ENCODE measurements at places on chromosomes 16 and 17.

GRCh38 chr16:78480588-78480987, 381.1 kb downstream of the WWOX start:
- no peak for DNase-seq

GRCh38 chr16:48637039-48637438, 27.1 kb upstream of the N4BP1 start:
- DNase-seq, result no peak

DNA sequence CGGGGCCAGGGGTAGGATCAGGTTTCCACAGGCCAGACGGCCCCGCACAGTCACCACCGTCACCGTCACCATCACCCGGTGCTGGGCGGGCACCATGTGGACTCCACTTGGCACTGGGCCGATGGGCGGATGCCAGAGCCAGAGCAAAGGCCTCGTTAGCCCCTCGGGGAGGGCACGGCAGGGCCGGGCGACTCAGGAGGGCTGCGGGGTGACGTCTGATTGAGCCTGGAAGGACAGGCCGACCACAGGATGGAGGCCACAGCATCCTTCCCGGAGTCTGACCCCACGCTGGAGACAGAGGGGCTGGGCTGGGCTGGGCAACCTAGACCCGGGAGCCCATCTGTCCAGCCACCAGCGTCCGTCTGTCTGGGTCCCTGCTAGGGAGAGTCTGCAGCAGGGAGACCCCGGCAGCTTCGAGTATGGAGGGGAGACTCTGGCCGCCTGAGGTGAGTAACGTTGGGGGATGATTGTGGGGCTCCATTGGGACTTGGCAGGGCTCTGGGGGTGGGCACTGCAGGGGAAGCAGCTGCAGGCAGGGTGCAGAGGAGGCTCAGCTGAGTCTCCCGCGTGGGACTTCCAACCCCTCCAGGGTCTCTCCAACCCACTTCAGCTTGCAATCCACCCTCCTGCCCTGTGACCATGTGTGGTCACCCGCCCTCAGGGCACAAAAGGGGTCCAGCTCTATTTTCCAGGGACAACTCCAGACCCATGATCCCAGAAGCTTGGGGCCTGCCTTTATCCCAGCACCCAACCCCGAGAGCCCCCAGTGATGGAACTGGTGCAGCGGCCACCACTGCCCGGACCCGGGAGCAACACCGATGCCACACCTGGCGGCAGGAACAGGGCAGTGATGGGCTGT, 22.6 kb downstream of the SLC25A10 start:
- DNase-seq, result no peak

- DNase-seq, result no peak
Measured at GRCh38 chr16:17154981-17155380, 315.8 kb downstream of the XYLT1 start.

DNA sequence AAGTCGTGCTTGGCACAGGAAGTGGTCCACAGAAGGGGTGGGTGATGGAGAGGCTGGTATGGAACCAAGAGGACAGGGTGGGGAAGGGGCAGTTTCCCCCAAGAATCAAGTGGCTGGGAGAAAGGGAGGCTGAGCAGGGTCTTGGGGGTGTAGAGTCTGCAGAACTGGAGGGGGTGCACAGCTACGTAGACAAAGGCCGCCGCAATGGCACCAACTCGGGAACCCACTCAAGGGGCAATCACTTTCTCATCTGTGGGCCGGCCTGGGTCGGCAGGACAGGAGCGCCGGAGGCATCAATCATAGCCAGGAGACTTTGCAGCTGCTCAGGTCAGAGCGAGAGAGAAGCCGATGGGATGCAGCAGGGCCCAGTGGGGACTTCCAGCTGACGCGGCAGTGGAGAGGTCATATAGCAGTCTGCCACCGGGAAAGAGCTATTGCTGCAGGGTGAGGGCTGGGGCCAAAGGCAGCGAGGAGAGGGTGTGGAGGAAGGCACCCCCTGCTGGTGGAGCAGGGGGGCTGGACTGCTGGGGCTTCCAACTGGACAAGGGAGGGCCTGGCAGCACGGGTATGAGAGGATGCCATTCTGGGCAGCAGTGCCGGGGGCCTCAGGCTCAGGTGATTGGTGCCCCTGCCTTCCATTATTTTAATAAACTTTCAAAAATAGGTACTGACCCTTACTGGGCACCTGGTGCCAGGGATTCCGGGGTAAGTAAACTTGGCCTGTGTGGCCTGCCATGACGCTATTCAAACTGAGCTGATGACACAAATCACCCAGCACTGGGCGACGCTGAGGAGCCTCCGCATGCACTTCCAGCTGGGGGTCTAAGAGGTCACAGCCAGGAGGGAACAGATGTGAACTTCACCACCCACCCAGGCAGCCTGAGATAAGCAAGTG, 52.5 kb upstream of the MTSS2 start:
- no peak for DNase-seq

GRCh38 chr17:35693662-35694061, 37.8 kb upstream of the RASL10B start:
- no peak for DNase-seq

DNA sequence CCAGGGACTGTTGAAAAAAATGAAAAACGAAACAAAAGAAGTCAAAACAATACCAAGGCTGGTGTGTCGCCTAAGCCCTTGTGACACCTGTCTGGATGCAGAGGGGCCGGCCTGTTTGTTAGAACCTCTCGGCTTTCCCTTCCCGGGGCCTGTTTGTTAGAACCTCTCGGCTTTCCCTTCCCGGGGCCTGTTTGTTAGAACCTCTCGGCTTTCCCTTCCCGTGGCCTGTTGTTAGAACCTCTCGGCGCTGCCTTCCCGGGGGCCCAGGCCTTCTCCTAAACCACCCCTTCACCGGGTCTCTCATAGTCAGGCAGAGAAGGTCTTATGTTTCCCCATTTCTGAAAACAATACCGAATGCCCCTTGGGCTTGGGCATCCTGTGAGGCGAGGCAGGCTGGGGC, 180.0 kb downstream of the BANP start:
- no peak for DNase-seq

GRCh38 chr17:68910251-68910705, 44.9 kb downstream of the ABCA8 start:
- no peak for DNase-seq

DNA sequence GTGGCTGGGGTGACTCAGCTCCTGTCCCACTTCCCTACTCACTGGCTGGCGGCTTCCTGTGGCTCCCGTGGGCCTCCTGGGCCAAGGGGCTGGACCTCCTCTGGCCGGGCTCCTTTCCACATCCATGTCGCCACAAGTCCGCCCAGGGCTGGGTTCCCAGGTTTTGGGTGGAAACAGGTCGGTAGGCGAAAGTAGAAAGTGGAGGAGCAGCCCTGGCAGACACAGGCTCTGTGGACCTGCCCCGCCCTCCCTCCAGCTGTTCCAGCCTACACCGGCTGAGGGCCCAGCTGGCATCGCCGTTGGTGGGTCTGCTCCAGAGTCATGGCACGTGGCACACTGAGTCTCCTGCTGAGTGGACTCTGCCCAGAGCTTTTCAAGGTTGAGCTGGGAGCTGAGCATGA, 28.7 kb downstream of the GSE1 start:
- no peak for DNase-seq

DNA sequence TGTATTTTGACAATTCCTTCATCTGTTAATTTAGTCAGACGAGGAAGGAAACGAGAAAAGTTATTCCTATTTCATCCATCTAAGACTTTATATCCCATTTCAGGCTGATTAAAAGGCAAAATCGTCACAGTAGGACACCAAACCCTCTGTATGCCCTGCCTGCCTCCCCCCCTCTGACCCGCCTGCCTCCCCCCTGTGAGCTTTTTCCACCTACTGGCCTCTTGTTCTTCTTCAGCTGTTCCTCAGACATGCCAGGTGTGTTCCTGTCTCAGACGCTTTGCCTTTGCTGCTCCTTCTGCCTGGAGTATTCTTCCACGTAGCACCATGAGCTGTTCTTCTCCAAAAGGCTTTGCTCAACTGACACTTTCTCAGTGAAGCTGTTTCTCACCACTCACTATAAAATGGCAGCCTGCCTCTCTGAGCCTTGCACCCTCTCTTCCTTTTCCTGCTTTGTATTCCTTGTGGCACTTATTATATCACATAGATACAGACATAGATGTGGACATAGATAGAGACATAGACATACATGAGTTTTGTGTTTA, 723.4 kb downstream of the MAF start:
- DNase-seq, result no peak

GRCh38 chr17:57284984-57285646, 28.8 kb downstream of the MSI2 start:
- DNase-seq, result no peak

DNA sequence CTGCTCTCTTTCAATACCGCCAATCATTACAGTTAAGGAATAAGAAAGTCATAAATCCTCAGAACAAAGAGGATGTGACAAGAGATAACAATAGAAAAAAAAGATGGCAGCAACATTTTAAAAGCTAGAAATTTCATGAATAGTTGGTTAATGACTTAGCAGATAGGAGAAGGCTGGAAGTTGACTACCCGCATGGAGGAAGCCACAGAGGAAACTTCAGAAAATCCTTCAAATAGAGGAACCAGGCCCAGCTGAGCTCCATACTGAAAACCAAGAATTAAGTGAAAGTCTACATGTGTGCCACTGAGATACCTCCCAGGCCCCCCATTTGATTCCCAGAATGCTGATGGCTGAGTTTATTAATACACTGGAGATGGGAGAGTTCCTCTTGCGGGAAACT, 109.3 kb downstream of the GSG1L start:
- no peak for DNase-seq

GRCh38 chr17:1843947-1844346, 14.1 kb downstream of the RPA1 start:
- no peak for DNase-seq

DNA sequence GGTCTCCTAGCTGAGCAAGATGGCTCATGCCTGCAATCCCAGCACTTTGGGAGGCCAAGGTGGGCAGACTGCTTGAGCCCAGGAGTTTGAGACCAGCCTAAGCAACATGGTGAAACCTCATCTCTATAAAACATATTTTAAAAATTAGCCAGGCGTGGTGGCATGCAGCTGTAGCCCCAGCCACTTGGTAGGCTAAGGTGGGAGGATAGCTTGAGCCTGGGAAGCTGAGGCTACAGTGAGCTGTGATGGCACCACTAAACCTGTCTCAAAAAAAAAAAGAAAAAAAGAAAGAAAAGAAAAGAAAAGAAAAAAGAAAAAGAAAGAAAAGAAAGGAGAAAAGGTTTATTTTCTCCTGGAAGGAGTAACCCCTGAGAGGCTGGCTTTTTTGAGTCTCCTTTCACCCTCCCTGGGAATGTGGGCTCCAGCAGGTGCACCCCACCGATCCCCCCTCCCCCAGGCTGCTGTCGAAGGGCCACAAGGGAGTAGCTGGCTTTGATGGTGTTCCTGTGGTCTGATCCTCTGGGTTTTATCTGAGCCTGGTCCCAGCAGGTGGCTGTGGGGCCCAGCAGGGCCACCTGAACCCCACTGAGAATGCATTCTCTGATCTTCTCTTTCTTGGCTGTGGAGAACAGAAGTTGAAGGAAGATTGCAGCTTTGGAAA, 29.9 kb upstream of the TNRC6C start:
- no peak for DNase-seq

GRCh38 chr16:84088695-84089395, 27.9 kb downstream of the MBTPS1 start:
- no peak for DNase-seq

DNA sequence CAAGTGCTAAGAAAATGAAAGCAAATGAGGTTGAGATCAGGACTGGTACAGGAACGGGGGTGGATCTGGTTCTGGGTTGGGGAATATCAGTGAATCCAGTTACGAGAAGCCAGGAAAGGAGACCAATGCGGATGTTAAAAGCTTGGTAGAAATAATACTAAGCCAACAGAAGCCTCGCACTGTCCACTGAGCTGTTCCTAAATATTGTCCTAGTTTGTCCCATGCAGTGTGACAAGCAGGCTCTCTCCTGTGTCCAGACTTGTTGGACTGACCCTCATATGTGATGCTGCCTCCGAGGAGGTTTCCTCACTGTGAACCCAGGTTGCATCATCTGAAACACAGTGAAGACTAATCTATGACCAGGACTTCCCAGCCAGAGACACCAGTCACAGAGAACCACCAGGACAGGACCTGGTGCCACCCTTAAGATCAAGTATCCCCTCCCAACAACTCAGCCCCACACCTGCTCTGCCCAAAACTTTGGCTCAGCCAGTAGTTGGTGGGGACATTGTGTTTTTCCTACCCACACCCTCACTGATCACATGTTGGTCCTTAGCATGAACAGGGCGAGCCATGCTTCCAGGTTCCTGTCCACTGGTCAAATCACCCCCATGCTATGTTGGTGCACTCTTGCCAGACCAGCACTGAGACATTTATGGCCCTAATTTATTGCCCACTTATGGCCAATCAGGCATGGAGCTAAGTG, 32.7 kb upstream of the SCNN1B start:
- no peak for DNase-seq

DNA sequence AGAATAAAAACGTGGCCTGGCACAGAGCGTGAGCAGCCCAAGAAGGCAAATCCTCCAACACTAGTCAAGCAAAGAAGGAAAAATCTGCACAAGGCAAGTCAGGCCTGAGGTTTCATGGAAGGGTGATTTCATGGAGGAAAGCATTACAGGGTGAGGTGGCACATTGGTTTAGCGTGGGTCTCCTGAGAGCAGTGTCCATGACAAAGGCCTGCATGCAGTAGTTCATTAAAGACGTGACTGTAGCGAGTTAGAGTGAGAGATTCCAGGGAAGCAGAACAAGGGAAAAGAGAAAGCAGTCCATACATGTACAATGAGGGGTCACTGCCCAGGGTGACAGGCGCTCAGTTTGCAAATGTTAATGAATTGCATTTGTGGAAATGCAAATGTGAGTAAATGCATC, 285.0 kb upstream of the ERCC4 start:
- no peak for DNase-seq

GRCh38 chr16:50996830-50997186, 154.3 kb downstream of the SALL1 start:
- DNase-seq, result no peak

- no peak for DNase-seq
Measured at GRCh38 chr17:27283060-27283459, 10.9 kb upstream of the WSB1 start.

- DNase-seq, result no peak
Measured at GRCh38 chr17:16529906-16530305, 37.9 kb upstream of the LRRC75A start.

DNA sequence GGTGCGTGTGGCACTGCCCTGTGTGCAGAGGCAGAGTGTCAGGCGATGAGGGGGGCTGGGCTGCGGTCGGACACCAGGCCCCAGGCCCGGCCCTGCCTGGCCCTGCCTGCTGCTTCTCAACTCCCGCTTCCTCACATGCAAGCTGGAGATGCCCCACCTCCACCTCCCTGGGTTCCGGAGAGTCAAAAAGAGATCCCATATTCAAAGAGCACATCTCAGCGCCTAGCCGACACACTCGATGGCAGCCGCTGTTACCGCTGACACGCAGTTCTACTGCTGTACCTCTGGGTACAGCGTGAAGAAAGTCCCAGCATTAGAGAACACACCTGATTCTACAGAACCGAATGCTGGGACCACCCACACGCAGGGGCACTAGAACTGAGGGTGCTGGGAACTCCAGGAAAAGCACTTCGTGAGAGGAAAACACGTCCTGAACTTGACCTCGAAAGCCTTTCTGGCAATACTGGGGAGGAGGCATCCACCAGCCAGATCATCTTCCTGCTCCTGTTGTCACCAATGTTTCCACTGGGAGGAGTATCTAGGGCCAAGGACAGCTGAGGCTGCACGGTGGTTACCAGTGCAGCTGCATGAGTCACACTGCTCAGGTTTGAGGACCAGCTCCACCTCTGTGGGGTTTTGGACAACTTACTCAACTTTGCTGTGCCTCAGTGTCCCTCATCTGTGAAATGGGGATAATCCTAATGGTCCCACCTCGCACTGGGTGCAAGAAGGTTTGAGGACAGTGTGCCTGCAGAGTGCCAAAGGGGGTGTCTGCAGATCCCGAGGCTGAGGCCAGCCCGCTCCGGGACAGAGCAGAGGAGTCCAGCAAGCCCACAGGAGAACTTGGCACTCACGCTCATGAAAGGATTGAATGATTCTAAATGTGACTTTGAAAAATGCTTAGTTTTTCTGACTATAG, 100.4 kb upstream of the DNAH17 start:
- DNase-seq, result no peak

GRCh38 chr17:1180958-1181752, 1.4 kb upstream of the ABR start:
- DNase-seq, result no peak
